ENCODE measurements at places on chromosomes 13 and 19. TPM values are rescaled to one million over a fixed set of nuclear protein-coding genes. Genes with fewer than 3 reads are reported as not detected.
A peak's percentile ranks its signal among the peaks of the same experiment; 100 is the strongest.

ZC3H4 gene
- 34.5 TPM for total RNA-seq

MISP gene
- total RNA-seq: not detected

- DNase-seq: peak; percentile 12
Observed at GRCh38 chr13:113922412-113923118, 51.3 kb downstream of the C13orf46 start.

DNA sequence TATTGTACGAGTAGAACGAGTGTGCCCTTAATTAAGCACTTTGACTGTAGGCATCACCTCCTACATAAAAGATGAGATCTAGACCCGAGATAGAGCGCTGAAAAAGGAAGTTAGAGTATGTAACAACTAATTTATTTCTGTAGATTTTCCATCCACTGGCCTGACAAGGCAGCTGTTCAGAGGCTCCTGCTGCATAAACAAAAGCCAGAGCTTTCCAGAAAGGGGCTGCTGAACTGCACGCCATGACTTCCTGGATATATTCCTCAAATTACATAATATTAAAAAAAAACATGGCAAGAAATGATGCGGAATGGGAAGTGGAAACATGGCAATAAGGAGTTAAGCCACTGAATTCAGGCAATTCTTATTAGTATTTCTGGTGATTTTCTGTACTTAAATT is 89.7 kb downstream of the AKAP11 start:
- no peak for DNase-seq

- no peak for DNase-seq
Observed at GRCh38 chr19:47310819-47311218, 1.2 kb downstream of the C5AR1 start.

ACER1 gene
- not detected for total RNA-seq

GRCh38 chr19:3067563-3067962 is 5.3 kb upstream of the TLE5 start:
- no peak for DNase-seq

GRCh38 chr13:42750794-42751193 is 30.6 kb upstream of the FAM216B start:
- DNase-seq: no peak

DNA sequence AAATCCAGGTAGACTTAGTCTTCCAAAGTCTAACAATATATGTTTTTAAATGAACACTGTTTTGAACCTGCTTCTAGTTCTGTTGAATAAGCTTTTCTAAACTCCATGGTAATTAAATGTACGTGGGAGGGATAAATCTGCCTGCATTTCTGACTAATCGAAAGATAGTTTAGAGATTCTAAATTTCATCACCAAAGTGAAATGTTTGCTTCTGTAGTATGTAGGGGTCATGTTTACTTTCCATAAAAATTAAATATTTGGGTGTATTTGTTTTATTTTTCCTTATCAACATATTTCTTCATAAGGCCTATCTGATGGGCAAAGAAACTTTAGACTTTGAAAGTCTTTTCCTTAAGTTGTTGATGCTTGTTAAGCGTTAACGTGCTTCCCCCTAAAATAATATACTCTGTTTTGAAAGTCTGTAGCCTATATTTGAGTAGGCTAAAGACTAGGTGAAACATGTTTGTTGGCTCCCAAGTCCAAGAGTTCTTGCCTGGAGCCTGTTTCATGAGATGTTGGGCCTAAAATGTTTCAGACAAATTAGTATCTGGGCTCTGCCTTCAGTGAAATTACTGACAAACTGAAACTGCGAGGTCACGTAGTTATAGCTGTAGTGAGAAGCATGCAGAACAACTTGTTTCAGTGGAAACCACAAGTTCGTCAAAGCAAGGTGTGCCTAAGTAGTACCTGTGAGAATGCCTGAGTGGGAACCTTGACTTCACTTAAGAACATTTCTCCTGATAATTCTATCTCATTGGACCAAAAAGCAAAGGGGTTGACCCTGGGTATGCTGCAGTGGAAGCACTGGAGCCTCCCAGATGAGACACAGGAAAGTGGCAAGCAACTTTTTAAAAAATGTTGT is 126.2 kb downstream of the LMO7 start:
- no peak for DNase-seq

DNA sequence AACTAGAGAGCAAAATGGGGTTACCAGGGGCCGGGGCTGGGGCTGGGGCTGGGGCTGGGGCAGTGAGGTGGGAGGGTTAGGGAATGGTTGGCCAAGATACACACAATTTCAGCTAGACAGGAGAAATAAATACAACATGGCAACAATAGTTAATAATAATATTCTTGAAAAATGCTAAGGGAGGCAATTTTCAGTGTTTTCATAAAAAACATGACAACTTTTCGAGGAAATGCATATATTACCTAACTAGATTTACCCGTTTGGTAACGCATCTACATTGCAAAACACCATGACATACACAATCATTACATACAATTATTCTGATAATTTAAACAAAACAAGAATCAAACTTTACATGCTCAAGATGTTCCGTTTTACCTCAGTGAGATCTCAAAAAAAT is 12.2 kb downstream of the RFPL4AL1 start:
- DNase-seq: no peak

FGF22 gene
- total RNA-seq: 9.0 TPM

TMEM143 gene
- 8.8 TPM for total RNA-seq

DNA sequence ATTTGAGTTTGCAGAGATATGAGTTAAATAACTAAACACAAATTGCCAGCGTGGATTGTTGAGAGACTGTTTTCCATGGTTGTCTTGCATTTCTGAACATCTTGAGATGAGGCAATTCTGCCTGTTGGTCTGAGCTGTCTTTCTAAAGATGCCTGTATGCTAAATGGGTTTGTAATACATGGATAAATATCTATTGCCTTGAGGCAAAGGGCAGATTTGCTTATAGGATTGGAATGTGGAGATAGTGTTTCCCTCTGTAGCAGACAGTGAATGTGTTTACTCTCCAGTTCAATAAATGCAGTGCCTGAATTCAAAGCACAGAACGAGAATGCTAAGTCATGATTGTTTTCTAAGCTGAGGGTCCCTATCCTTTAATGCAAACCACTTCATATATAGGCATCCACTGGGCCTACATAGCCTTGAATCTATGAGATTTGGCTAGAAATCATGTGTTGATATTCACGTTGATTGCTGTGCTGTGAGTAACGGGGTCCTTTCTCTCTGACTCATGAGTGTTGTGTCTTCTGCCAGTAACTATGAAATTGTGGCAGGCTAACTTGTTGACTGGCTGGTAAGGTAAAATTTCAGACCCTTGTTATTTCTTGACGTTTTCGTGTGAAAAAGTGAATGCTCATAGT is 2554.8 kb downstream of the PCDH9 start:
- DNase-seq: no peak

DNA sequence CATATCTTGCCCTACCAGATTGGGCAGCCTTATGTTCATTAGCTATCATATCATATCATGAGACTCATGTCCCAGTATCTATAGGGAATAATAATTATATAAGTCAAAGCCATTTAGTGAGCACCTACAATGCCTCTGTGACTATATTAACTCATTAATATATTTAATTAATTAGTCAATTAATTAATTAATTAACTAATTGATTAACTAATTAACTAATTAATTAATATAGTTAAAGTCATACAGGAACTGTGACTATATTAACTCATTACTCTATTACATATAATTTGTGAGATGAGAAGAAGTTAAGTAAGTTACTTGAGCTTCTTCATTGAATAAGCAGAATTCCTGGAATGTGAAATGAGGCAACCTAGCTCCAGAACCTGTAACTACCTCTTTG is 588.3 kb upstream of the SLITRK1 start:
- DNase-seq: no peak

FBL gene
- 204 TPM for total RNA-seq

C13orf46 gene
- total RNA-seq: 3.3 TPM

DNA sequence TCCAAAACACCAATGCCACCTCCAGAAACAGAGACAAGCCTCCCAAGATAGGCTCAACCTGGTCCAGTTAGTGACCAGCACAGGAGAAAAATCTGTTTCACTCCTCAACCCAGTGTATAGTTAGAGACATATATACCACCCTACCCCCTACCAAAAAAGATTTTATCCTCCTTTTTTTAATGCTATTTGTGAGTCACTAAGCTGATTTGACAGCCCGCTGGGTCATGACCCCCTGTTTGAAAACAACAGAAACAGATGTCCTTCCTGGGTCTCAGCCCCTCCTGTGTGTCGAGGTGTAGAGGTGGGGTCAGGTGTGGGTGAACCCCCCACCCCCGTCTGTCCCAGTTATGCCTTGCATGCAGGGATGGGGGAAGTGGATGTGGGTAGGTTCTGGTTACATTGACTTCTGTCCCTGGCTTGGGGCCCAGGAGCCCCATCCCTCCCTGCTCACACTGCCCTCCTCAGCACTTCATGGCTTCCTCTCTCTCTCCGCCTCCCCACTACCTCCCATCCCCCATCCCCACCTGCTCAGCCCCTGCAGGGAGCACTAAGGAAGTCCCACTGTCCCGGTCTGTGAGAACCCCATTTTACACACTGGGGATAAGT is 14.0 kb upstream of the TOMM40 start:
- no peak for DNase-seq

GRCh38 chr13:33340631-33341030 is 55.1 kb upstream of the STARD13 start:
- DNase-seq: no peak

GRCh38 chr19:32105527-32106310 is 239.7 kb upstream of the ZNF507 start:
- no peak for DNase-seq

DNA sequence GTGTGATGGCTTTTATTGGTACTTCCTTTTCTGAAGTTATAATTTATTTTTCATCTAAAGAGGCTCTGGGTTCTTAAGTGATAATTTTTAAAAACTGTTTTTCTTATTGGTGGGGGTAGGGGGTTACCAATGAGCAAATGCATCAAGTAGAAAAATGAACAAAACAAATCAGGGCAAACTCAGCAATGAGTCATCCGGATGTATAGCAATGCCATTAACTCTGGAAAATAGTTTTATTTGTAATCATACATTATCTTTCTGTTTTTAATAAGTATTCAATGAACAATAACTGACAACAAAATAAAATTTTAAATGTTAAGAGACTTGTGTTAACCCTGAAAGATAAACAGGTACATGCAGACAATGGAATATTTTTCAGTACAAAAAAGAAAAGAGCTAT is 67.6 kb downstream of the UFM1 start:
- no peak for DNase-seq

DNA sequence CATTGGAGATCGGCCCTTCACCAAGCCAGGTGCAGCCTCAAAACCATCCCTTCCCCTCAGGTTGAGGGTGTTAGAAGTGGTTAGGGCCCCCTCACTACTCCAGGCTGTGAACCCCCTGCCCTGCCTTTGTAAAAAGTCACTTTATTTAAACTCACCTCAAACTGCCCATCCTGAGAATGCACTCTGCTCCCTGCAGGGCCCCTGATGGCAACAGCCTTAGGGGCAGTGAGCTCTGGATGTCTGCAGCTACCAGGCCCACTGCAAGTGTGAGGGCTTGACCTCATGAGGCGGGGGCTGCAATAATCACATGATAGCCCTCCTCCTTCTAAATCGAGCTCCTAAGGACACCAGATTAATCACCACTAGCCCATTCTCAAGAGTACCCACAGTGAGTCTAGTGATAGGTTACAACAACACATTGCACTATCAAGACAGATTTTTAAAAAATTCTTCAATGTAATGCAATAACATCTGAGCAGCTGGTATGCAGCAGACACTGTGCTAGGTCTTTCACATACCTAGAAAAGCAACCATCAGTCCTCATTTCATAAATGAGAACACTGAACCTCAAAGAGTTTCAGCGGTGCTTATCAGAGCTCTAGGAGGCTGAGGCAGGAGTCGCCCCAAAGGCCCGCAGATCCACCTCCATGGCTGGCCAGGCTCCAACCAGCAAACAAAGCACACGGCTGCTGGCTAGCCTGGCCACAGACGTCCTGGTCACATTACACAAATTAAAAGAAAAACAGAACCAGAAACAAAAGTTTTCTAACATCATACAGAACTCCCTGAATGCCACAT is 26.0 kb downstream of the SLC7A1 start:
- DNase-seq: no peak

DNA sequence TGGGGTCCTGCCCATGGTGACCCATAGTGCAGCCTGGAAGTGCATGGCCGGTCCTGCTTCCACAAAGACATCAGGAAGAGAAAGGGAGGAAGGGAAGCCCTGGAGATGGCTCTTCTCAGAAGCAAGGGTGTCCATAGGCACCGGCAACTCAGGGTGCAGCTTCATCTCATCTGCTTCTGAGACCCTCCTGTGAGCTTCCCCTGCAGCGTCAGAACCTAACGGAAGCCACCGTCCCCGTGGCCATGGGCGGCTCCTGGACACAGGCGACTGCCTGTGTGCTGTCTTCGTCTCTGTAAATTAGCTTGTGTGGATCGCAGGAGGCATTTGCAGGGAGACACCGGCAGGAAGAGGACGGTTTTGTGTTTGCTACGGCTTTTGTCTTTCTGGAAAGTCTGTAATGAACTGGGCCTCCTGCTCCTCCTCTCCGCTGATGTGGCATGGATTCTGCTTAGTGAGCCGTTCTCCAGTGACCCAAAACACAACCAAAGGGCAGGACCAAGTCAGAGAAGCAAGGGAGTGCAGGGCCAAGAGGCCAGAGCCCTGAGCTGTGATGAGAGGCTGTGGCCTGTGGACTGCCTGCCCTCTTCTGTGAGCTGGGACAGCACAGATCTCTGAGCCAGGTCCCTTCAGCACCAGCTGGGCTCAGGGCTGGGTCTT is 2.5 kb downstream of the ATP4B start:
- peak; percentile 5 for DNase-seq

GRCh38 chr13:78521091-78521490 is 82.3 kb downstream of the POU4F1 start:
- no peak for DNase-seq

DNA sequence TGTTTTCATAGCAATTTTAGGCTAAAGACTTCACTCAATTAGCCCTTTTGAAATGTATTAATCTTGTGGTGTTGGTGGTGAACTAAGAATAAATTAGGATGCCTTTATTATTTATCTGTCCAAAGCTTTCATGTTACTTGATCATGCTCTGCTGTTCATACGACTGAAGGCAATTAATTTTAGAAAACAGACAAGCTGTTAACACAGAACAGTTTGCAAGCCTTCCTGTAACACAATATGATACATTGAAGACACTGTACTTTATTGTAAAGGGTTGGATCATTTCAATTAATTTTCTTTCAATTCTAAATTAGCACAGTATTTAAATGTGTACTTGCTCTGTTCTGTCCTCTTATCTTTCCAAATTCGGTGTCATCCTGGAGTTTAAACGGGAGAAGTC is 794.3 kb upstream of the MIR17HG start:
- no peak for DNase-seq

- DNase-seq: no peak
Observed at GRCh38 chr19:2636141-2636896, 66.2 kb downstream of the GNG7 start.

Measured in tibial nerve (tissue), 4 donors.